ENCODE measurements at places on chromosomes 16 and 17.

GRCh38 chr17:75475851-75476250, 19.4 kb downstream of the TMEM94 start:
- DNase-seq = no peak

GRCh38 chr17:42275527-42276358, 448 bp downstream of the STAT5B start:
- no peak for DNase-seq

DNA sequence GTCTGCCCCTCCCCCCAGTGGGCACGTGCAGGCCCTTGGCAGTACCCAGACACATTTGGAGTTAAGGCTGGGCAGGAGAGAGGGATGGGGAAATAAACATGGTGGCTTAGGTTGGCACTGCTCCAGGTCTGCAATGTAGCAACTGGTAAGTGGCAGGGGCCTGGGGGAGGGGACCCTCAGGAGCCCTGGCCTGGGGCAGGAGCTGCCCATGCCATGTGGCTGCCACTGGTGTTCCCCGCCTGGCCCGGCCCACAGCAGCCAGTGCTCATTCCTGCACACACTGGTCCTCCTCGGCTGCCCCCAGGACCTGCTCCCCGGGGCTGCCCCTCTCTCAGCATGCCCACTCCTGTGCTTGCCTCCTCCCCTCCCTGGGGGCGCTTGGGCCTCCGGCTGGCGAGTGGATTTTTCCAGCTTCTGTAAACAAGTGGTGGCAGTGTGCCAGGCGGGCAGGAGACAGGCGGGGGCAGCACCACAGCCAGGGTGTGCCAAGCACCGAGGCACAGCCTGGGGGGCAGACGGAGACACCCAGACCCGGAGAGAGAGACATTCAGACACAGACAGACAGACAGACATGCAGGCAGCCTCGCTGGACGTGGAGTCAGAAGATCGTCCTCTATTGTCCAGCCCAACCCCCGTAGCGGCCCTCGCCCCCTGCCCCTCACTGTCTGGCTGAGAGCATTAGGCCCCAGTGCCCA, 9.4 kb downstream of the THRA start:
- DNase-seq = peak; percentile 85

DNA sequence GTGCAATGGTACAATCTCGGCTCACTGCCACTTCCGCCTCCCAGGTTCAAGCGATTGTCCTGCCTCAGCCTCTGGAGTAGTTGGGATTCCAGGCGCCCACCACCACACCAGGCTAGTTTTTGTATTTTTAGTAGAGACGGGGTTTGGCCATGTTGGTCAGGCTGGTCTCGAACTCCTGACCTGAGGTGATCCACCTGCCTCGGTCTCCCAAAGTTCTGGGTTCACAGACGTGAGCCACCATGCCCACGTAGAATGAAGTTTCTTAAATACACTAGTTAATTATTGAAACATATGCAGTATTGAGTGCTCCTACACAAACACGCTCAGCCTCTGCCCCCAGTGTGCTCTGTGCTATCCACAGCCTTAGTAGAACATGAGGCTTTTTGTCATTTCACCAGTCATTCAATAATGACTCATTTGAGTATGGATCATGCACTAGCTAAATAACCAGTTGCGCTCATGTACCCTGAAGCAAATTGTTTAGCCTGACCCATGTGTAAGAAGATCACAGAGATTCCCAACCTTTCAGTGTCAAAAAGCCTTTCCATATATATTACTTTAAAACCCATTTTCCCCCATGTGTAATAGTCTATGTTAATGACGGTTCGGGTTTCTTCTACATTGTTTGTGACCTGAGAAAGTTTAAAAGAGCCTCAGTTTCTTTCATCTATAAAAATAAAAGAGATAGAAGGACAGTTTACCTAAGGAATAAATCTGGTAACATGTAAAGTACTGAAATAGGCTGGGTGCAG, 49.7 kb downstream of the TUBD1 start:
- DNase-seq = no peak

DNA sequence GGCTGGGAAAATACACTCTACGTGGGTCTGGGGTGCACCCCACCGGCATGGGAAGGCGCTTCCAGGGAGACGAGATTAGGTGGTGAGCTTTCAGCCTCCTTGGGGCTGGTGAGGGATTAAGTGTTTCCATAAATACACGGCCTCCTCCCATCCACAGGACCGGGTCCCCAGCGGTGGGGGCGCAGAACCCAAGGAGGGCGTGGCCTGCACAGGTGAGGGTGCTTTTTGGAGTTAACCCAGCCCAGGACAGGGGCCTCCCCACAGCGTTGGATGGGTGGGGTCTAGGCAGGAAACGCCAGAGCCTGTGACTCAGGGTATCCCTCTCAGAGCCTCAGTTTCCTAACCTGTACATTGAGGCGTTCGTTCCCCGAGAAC, 1.1 kb downstream of the C16orf74 start:
- DNase-seq = no peak

- DNase-seq = no peak
These were observed 10.6 kb downstream of the TAOK2 start for GRCh38 chr16:29984137-29984763.
